GM12878 (cell line): ENCODE measurements at places on chromosomes 3 and 15.

DNA sequence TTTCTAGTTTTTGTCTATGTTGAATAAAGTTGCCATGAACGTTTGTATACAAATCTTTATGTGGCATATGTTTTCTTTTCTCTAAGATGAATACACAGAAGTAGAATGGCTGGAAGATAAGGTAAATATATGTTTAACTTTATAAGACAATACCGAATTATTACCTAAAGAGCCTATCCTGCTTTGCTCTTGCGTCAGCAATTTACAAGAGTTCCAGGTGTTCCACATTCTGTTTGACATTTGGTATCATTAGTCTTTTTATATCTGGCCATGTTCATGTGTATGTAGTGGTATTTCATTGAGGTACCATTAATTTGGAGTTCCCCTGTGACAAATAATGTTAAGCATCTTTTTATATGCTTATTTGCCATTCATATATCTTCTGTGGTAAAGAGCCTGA, 74.1 kb upstream of the TRIM42 start:
- no peak for DNase-seq
- no peak overlapping the region for H3K4me3 ChIP-seq
- no peaks in the 10 kb centered on the region for H3K36me3 ChIP-seq
- H3K27ac ChIP-seq, result no peak overlapping the region

DNA sequence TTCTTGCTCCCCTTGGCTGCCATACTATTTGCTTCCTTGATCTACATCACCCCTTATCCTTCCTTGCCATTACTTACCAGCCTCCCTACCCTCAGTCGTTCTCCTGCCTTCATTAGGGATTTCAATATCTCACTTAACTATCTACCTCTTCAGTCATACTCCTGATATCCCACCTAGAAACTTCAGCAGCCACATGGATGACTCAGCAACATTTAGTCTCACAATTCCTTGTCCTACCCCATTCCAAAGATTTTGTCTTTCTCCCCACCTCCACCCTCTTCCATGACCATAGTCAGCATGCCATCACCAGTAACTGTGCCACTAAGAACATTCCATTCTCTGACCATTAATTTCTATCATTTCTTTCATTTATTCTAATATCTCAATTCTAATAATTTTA, 18.4 kb downstream of the UPK1B start:
- H3K27ac ChIP-seq, result no peak overlapping the region
- H3K4me1 ChIP-seq, result no peaks in the 10 kb centered on the region
- no peaks in the 10 kb centered on the region; the same call in 1 of the 2 replicates for H3K27me3 ChIP-seq
- no peak overlapping the region for H3K4me3 ChIP-seq
- DNase-seq, result no peak

DNA sequence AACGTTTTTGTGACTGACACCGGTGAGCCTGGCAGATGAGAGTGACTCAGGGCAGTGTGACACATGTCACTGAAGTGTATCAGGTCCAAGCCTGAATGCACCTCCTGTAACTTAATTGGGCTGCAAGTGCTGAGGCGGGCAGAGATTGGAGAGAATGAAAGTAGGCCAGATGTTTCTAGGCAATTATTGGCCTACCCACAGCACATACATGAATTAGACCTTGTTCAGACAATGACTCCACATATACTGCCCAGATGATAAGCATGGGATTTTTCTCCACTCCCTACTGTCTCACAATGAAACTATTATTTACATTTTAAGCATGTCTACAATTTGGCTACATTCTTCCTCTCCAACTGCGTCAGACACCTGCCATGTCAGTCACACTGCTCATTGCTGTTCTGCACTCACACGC, 187.3 kb upstream of the ZNF385D start:
- H3K4me3 ChIP-seq, result no peak overlapping the region
- no peaks in the 10 kb centered on the region for H3K27me3 ChIP-seq
- H3K27ac ChIP-seq, result no peak overlapping the region
- no peaks in the 10 kb centered on the region for H3K36me3 ChIP-seq

DNA sequence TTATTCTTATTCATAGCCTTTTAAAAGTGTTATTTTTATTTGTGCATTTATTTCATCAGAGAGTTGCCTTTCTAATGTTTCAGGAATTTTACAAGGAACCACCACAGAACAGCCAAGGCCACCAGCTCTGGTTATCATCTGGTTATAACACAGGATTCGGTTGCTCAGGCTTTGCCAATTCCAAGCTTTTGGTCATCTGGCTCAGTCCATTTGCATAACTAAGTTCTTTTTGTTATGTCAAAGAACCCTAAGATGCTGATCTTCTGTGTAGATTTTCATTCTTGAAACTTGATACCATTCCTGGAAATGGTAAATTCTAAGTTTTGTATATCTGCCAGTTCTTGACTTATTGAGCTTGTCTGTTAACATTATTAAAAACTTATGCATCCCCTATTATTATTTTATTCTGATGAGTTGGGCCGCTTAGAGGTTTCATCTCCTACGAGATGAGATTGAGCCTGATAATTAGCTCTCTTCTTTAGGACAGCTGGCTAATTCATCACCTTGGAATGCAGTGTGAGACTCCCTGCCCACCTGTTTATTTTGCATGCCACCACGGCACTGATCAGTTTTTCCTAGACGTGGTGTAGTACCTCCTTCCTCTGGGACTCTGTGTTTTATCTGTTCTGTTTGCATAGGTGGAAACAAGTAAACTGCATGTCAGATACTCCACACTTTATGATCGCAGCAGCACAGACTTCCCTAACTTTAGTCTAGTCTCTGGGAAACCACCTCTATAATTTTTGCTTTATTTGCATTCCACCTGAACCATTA, 264.8 kb downstream of the SLCO3A1 start:
- H3K27ac ChIP-seq, result no peak overlapping the region
- H3K36me3 ChIP-seq, result no peaks in the 10 kb centered on the region
- H3K4me1 ChIP-seq, result no peaks in the 10 kb centered on the region
- H3K27me3 ChIP-seq, result no peaks in the 10 kb centered on the region

DNA sequence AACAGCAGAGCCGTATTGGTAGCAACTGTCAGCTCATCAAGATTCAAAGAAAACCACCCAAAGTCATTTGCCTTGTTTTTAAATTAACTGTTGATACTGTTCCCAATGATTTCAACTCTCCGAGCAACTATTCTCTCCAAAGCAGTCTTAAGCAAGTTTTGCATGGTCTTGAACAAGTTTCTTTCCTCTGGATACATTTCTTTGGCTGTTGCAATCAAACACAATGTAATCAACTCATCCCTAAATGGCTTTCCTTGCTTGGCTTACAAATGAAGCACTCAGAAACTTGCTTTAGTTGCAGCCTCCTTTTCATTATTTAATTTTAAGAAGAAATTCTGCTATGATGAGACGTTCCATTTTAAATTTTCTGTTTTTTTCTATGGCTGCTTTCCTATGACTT, 15.5 kb upstream of the MUC13 start:
- no peak for DNase-seq
- no peak overlapping the region for H3K4me3 ChIP-seq
- H3K36me3 ChIP-seq, result no peaks in the 10 kb centered on the region

- no peak overlapping the region for H3K4me3 ChIP-seq
- peaks cover 14% of the 10 kb centered on the region for H3K36me3 ChIP-seq
- no peaks in the 10 kb centered on the region for H3K27me3 ChIP-seq
- H3K27ac ChIP-seq, result no peak overlapping the region
- no peaks in the 10 kb centered on the region for H3K4me1 ChIP-seq
Observed at GRCh38 chr3:101735833-101736232, 11.4 kb downstream of the CEP97 start.

- DNase-seq, result no peak
- no peak overlapping the region for H3K27ac ChIP-seq
- H3K27me3 ChIP-seq, result no peaks in the 10 kb centered on the region
Observed at GRCh38 chr3:58560771-58561311, 16.4 kb downstream of the FAM107A start.

DNA sequence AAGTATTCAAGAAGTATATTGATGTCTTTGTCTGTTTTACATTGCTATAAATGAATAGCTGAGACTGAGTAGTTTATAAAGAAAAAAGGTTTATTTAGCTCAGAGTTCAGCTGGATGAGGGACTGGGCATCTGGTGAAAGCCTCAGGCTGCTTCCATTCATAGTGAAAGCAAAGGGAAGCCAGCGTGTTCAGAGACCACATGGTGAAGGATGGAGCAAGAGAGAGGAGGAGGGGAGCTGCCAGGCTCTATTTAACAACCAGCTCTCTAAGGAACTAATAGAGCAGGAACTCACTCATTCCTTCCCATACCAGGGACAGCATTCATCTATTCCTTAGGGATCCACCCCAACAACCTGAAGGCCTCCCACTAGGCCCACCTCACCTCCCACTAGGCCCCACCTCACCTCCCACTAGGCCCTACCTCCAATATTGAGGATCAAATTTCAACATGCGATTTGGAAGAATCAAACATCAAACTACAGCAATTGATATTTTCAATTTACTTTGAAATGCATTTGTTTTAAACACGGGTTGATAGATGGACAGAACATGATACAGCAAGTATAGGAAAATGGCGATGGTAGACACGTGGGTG, 167.5 kb upstream of the HES1 start:
- H3K4me3 ChIP-seq, result no peak overlapping the region
- no peak overlapping the region for H3K27ac ChIP-seq
- no peak for DNase-seq
- peaks cover 14% of the 10 kb centered on the region for H3K4me1 ChIP-seq

DNA sequence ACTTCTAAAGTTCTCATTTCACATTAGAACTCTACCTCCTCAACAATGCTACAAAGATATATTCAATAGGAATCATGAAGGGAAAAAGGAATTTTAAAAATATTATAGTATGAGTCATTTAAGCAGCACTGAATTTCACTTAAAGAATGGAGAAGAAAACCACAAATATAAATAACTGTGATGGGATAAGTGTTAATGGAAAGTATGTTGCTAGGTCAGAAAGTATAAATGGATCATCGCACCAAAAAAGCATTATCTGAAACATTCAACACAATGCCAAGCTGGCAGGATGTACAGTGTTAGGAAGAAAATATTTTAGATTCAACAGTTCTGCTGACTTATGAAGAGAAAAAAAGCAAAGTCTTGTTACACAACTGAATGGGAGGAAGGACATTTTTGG, 101.4 kb downstream of the TFG start:
- DNase-seq, result no peak
- no peaks in the 10 kb centered on the region for H3K36me3 ChIP-seq
- H3K4me3 ChIP-seq, result no peak overlapping the region
- H3K4me1 ChIP-seq, result no peaks in the 10 kb centered on the region
- peaks cover 3% of the 10 kb centered on the region; the same call in 1 of the 2 replicates for H3K27me3 ChIP-seq
- no peak overlapping the region for H3K27ac ChIP-seq

DNA sequence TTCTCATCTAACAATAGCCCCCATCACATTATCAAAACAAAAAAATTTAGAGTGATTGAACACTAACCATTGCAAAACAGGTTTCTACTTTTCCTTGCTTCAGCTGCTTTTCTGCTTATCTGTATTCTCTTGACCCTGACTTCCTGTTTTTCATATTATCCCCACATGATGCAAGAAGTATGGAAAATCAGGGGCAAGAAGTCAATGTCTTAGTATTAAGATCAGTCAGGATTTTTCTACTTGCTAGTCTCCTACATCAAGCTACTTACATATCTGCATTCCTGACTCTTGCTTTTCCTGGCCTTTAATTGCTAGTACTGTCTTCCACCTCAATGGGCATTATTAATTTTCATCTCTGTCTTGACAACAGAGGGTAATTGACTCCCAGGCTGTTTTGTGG, 300.2 kb downstream of the OTOL1 start:
- no peak for DNase-seq
- no peak overlapping the region for H3K27ac ChIP-seq
- no peak overlapping the region for H3K4me3 ChIP-seq
- no peaks in the 10 kb centered on the region for H3K36me3 ChIP-seq
- H3K27me3 ChIP-seq, result no peaks in the 10 kb centered on the region

GRCh38 chr3:154971341-154971740, 108.8 kb upstream of the MME start:
- no peak overlapping the region for H3K27ac ChIP-seq
- no peak overlapping the region for H3K4me3 ChIP-seq
- no peak for DNase-seq
- no peaks in the 10 kb centered on the region for H3K36me3 ChIP-seq
- no peaks in the 10 kb centered on the region for H3K27me3 ChIP-seq

DNA sequence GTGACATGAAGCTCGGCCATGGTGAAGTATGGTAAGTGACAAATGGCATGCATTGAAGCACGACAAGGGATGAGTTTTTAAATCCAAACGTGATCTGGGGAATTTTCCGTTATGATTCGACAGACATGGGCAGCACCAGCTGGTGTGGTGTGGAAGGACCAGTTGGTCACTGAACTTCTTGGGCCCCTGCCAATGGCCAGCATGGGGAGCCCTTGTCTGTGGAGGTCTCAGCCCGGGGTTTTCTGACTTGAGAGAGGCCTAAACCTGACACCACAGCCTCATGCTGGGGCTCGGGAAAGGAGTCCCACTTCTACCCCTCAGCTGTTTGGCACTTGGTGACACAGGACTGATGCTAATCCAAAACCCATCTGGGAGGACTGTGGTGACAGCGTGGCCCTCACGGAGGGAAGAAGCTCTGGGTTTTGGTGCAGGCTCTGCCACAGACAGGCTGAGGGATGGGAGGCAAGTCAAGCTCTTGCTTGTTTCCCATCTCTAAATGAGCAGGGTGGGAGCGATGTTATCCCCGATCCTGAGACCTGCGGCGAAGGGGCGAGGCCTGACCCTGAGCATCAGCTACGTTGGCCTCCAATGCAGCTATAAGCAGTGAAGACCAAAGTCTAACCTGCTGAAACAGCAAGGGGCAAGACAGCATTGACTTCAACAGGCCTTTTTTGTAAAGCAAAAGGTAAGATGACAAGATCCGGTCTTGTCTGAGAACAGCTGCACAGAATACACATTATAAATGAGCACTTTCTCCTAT, 69.5 kb downstream of the ATP1B3 start:
- no peak overlapping the region for H3K4me3 ChIP-seq
- no peaks in the 10 kb centered on the region for H3K4me1 ChIP-seq
- H3K36me3 ChIP-seq, result peaks cover 8% of the 10 kb centered on the region; the same call in 1 of the 2 replicates
- no peaks in the 10 kb centered on the region for H3K27me3 ChIP-seq
- DNase-seq, result no peak

DNA sequence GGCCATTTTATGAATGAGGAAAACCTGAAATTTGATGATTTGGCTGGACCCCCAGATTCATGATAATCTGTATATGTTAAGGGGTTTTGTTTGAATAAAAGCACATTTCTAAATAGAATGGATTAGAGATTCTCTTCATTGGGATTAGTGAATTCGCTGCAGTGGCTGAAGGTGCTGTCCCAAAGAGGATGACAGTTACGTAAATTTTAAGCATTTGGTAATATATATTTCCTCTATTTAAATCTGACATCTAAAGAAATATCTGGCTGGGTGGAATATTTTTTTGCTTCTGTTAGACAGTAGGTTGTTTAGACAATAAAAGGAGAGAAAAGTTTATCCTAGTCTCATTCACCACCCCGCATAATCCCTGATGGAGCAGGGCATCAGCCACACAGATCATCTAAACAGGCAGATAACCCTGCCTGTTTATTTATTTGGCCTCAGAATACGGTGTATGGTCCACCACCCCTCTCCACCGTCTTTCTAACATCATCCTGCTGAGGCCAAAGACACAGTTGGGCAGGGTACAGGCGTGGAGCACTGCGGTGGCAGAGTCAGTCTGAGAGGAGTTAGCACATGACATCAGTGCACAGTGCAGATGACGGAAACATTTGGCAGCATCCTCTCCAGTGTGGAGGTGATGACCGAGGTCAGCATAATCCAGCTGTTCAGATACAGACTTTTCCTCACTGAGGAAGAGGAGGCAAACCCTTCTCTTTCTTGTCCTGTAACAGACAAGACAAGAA, 20.4 kb upstream of the NFKBIZ start:
- H3K27ac ChIP-seq, result peak overlapping the region; percentile 92
- peaks cover 8% of the 10 kb centered on the region for H3K36me3 ChIP-seq
- H3K4me1 ChIP-seq, result peaks cover 24% of the 10 kb centered on the region

GRCh38 chr3:133256787-133257483, 142.9 kb upstream of the BFSP2 start:
- no peak overlapping the region for H3K27ac ChIP-seq
- DNase-seq, result peak; percentile 5
- H3K36me3 ChIP-seq, result no peaks in the 10 kb centered on the region
- no peak overlapping the region for H3K4me3 ChIP-seq
